GM04503 (cell line): ENCODE measurements at places on chromosomes 12 and 14.
A peak's percentile ranks its signal among the peaks of the same experiment; 100 is the strongest.

GRCh38 chr12:127162902-127163301 lies 1104.1 kb upstream of the TMEM132C start:
- no peak for DNase-seq

- DNase-seq, result no peak
Observed at GRCh38 chr14:89215114-89215513, 201.9 kb downstream of the FOXN3 start.

DNA sequence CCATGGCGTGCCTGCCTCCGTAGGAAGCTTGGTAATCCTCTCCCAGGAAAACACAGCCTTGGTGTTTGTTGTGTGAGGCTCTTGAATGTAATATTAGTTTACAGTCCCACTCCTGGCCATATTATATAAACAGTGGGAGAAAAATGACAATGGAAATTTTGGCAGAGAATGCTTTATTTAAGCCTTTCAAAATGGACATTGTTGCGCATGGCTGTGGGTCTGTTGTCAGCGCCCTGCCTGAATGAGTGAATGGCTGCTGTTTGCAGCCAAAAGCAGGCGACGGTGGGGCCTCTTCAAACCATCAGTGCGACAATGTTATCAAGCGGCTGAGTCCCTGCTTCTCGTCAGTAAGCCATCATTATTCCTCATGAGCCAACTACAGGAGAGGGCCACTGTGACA lies 201.8 kb upstream of the RMST start:
- no peak for DNase-seq

DNA sequence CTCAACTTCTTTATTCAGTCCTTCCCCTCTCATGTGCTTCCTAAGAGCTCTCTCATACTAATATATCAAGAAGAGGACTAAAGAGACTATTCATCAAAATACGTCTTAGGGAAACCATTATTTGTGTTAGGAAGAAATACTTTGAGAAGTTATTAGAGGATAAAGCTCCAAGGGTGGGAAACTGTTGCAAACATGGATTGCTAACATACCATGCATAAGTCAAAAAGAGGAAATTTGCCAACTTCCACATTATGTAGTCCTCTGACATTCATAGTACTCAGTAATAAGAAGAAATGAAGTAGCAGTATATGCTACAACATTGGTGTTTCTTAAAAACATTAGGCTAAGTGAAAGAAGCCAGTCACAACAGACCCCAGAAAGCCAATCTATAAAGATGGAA lies 128.8 kb upstream of the CLEC14A start:
- no peak for DNase-seq

- no peak for DNase-seq
Observed at GRCh38 chr12:4119157-4119761, 154.3 kb upstream of the CCND2 start.

GRCh38 chr14:79254069-79254775 lies 957.1 kb downstream of the DIO2 start:
- no peak for DNase-seq

DNA sequence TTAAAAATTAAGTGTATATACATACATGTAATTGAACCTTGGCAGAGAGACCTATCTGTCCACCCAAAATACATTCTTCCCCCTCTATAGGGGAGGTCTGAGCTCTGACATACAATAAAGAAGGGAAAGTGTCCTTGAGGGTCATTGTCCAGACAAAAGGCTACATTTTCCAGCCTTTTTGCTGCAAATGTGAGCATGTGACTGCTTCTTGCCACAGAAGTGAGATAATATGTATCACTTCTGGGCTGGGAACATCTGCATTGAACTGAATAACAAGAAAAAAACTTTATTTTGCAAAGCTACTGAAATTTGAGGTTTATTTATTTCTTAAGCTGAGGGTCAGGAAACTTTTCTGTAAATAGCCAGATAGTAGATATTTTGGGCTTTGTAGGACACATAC lies 131.3 kb downstream of the TBC1D30 start:
- no peak for DNase-seq

DNA sequence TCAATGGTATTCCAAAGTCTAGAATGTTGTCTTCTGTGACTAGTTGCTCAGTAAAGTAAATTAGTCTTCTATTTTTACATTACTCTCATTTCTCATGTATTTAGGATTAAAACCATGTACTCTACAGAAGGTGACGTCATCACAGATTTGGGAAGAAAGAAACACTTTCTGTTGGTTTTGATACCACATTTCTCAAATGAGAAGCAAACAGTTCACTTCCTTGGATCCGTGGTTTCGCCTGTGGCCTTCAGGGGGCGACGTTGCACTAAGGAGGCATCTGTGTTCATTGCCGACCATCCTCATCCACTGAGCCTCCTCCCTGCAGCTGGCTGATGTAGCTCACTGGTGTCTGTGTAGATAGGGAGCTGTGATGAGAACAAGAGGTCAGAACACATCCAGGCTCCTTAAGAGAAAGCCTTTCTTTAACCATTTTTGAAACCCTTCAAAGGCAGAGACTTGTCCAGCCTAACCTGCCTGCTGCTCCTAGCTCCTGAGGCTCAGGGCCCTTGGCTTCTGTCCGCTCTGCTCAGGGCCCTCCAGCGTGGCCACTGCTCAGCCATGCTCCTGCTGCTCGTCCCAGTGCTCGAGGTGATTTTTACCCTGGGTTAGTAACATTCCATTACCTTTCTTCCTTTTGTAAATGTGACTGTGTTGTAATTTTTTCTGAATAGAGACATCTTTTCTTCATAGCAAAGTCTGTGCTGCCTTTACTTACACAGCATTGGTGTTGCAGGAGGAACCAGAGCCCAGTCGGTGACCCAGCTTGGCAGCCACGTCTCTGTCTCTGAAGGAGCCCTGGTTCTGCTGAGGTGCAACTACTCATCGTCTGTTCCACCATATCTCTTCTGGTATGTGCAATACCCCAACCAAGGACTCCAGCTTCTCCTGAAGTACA lies 220.6 kb upstream of the OR4E1 start:
- DNase-seq, result no peak

GRCh38 chr14:29814156-29815015 lies 113.3 kb downstream of the PRKD1 start:
- DNase-seq, result no peak

GRCh38 chr12:57397441-57397840 lies 33.4 kb downstream of the R3HDM2 start:
- no peak for DNase-seq

- no peak for DNase-seq
Observed at GRCh38 chr12:40616383-40616915, 75.8 kb upstream of the CNTN1 start.

DNA sequence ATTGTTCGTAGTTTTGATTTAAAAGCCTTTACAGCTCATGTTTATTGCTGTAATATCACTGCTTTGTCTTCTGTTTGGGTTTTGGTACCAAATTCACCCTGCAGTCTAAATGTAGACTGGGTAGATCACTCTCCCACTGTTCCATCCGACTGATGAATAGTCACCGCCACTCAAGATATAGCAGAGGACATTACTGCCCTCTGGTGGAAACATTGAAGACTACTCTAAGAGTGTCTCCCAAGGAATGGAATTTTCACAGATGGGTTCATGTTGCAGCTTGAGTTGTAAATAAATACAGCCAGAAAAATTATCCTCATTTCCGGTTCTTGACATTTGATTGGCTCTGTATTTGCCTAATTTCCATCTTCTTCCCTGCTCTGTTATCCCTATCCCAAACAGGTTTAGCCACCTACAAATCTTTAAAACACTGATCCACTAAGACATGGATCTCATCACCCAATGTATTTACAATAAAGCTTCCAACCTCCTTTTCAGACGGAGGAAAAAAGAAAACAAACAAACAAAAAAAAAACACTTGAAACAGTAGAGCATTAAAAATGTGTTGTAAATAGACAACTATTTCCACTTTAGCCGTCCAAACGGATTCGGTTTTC lies 198.3 kb upstream of the CPNE8 start:
- DNase-seq, result no peak

DNA sequence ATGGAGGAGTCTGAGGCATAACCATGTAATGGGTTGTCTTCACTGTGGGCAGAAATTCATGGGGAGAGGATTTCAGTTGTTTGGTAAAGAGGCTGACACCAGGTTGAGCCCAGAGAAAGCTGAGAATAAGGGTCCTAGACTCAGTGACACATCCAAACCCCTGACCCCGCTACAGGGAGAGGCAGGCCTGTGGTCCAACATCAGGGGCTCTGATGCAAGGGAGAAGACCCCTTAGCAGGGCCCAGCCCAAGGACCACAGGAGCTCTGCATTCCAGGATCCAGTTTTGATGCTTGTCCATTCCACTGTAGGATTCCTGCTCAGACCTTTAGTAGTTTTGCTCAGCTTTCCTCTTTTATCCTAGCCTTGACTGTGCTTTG lies 15.5 kb downstream of the GPR68 start:
- DNase-seq, result no peak

DNA sequence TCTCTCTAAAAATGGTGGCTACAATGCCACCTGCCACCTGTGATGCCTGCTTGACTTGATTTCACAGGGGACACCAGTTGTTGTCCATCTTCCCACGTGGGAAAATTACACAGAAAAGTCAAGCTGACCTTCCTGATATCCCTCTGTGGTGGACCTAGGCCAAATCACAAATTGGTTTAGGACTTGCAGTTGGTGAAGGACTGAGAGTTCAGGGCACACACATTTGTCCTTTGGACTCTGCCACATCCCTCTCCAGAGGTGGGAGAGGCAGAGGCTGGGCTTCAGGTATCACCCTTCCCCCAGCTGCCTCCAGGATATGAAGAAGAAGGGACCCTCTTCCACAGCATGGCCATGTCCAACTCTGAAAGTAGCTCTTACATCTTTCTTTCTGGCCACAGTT lies 55.6 kb upstream of the NOS1 start:
- DNase-seq, result no peak

DNA sequence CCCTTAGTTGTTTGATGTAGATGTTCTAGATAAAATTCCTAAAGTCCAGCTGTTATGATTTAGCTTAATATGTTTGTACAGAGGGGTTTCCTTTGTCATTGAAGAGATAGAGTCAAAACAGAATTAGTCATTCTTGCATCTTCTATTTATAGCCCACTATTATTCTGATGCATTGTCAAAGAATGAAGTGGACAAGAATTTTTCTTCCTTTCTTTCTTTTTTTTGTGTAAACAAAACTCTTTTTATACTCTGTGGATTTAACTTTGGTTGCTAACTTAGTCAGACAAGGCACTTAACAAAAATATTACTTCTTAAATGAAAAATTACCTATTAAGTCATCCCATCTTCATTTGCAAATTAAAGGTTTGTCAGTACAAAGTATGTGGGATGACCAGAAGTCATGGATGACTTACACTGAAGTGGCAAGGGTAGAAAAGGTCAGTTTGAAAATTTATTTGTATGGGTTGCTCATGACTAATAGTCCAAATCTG lies 215.6 kb upstream of the DDHD1 start:
- DNase-seq, result peak; percentile 85

- DNase-seq, result no peak
Observed at GRCh38 chr12:126856958-126857357, 1410.0 kb upstream of the TMEM132C start.

DNA sequence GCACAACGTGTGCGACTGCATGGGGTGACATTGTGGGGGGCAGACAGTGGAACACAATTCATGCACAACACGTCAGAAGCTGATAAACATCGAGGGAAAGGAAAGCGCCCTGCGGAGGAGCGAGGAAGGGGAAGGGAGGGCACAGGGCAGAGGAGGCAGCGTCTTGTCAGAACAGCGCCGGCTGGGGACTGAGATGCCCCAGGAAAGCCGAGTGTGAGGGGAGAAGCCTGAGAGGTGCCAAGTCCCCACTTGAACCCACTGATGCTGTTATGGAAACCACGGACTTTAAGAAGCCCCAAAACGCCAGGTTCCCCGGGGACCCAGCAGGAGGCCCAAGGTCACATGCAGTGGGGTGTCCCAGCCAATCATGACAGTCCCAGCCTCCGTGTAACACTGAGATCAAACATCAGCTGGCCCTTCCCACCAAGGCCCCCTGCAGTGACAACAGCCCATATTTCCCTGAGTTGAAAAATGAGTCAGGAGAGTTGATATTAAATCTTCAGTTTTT lies 70.0 kb downstream of the GALNT9 start:
- no peak for DNase-seq

- DNase-seq, result no peak
Observed at GRCh38 chr12:3376779-3377455, 114.1 kb upstream of the PRMT8 start.

GRCh38 chr12:116397148-116397547 lies 119.7 kb upstream of the MED13L start:
- no peak for DNase-seq

DNA sequence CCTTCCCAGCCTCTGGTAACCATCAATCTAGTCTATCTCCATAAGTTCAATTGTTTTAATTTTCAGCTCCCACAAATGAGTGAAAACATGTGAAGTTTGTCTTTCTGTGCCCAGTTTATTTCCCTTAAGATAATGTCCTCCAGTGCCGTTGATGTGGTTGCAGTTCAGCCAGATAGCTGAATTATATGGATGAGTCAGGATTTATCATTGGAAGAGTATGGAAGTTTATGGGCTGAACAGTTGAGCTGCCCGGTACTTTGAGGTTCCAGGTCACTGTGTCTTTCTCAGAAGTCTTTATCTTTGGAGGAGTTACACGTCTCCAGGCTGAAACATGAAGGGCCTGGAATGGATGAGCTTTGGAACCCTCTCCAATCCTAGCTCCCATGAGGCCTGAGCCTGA lies 120.1 kb downstream of the ASCL4 start:
- no peak for DNase-seq

- no peak for DNase-seq
Observed at GRCh38 chr12:13505224-13505623, 308.7 kb downstream of the EMP1 start.

DNA sequence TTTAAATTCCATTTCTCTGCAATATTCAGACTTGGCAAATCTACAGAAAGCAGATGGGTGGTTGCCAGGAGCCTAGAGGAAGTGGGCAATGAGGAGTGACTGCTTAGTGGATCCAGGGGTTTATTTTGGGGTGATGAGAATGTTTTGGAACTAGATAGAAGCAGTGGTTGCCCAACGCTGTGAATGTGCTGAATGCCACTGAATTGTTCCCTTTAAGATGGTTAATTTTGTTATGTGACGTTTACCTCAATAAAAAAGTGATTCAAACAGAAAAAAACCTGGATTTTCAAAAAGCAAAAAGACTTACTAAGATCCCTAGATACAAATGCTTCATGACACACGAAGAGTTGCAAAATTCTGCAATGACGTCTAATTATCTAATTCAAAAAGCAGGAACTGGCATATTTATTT lies 34.2 kb downstream of the DAO start:
- DNase-seq, result peak; percentile 36

- DNase-seq, result no peak
Observed at GRCh38 chr12:123024819-123025391, 44.4 kb downstream of the ARL6IP4 start.

GRCh38 chr12:3777206-3777809 lies 24.4 kb upstream of the CRACR2A start:
- DNase-seq, result no peak
